ENCODE measurements at places on chromosomes 11 and 22.

DNA sequence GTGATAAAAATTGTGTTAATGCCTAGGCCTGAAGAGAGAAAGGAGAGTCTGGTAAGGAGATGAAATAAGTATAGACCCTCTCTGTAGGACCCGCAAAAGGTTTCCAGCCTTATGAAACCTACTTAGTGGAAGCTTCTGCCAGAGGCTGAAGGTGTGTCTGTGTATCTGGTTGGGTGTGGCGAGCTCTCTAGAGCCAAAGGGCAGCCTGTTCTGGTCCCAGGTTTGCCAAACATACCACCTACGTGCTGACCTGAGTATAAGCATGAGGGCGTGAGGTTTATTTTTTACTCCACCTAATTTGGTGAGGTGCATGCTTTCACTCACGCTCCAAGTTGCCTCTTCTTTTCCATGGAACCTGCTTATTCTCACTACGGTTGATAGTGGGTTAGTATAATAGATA, 5.6 kb downstream of the CSTPP1 start:
- DNase-seq, result no peak

- no peak for DNase-seq
Observed at GRCh38 chr11:22670830-22671229, 4.4 kb downstream of the GAS2 start.

DNA sequence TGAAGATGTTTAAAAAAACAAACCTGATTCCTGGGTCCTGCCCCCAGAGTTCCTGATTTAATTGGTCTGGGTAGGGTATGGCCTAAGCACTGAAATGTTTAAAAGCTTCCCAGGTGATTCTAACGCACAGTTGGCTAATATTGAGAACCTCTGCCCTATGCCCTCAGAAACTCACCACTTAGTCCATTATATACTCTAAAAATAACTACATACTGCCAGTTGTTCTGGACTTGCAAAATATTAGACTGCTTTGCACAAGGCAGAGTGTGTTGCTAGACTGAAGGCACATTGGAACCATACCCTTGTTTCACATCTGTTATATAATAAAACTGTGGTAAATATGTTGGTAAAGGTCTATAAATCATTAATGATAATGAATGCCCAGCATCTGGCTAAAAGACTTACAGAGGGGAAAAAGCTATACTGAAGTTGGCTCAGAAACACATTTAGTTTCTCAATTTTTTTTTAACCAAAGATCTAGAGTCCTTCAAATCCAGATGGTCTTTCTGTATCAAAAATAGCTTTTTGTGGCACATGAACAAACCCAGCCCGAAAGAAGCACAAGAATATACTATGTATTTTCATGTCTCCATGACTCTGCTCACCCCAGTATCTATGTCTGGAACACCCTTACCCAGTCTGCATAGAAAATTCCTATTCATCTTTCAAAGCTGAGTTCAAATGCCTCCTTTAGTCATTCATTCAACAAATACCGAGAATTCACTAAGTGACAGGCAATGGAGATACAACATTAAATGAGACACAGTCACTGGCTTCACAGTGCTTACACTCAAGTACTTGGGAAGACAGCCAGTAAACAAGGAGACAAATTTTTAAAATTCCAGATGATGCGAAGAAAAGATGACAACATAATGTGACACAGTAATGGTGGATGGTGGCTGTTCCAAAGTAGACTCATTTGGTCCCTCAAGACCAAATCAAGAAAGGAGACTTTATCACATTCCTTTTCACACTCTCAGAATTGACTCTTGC, 44.1 kb downstream of the RBFOX2 start:
- DNase-seq, result no peak

DNA sequence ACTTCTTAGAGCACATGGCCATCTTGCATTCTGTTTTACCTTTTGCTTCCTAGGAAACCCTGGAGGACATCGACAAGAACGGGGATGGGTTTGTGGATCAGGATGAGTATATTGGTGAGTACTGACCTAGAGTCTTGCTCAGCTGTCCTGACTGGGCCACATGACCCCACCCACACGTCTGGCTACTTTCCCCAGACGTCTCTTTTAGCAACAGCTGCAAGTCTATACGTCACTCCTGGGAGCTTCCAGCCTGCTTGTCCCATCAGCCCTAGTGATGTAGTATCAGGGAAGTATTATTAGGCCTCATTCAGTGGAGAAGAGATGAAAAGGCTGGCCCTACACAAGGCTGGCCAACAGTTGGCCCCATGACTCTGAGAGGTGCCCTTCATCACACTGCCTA, 9.6 kb downstream of the RCN1 start:
- no peak for DNase-seq

- no peak for DNase-seq
Observed at GRCh38 chr11:17066691-17067090, 10.8 kb downstream of the RPS13 start.

- DNase-seq, result peak; percentile 68
Observed at GRCh38 chr22:40654522-40655167, 18.1 kb upstream of the MRTFA start.

DNA sequence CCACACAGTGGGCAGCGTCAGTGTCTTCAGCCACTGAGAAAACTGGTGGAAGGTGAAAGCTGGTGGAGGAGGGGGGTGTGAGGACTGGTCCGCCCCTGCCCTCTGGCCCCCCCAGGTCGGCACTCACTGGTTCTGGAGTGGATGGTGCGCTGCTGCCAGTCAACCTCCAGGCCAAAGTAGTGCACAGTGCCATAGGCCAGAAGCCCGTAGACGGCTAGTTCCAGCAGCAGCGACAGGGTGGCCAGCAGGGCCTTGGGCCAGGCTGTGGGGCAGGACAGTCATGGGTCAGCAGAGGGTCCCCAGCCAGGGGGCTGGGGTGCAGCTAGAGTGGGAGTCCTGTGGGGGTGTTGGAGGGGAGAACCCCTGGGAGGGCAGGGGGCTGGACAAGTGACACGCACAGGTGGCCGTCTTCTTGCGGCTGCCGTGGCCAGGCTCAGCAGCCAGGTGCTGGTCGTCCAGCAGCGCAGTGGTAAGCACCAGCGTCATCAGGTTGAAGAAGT, 2.2 kb downstream of the LMF2 start:
- no peak for DNase-seq

DNA sequence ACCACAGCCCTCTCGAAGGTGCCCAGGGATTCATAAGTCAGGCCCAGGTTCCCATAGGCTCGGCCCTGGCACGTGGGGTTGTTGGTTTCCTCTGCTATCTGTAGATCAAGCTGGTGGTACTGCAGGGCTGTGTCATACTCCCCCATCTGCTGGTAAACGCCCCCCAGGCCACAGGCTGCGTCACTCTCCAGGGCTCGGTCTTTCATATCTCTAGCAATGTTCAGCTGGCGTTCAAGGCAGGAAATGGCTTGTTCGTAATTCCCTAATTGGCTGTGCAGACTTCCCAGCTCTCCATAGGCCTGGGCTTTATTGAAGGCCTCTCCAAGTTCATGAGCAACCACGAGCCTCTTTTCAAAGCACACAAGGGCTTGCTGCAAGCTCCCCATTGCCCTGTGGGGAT, 186.4 kb upstream of the PITPNB start:
- DNase-seq, result no peak

DNA sequence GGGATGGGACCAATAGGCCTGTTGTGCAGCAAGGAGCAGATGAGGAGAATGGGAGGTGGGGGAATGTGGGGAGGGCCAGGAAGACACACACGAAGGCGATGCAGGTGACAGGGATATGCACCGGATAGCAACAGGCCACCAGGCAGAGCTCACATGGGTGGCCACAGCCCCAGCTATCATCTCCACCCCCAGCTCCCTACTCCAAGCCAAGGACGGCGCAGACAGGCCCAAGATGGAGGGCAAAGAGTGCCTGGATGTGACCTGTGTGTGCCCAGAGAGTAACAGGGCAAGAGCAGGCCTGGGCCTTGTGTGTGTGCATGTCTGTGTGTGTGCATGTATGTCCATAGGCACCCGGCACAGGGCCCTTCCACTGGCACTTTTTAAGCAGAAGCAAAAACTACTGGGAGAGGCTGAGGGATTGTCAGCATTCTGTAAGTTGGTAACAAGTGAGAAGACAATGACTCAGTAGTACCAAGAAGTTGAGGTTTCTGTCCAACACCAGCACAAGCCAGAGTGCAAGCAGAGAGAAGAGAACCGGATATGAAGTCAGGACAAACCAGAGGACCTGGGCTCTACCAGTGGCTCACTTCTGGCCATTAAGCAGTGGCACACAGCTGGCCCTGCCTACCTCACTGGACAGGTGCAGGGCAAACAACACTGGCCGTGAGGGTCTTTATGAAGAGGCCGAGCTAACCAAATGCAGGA, 36.4 kb downstream of the NRXN2 start:
- DNase-seq, result no peak

- DNase-seq, result no peak
Observed at GRCh38 chr11:17692931-17693330, 26.4 kb upstream of the MYOD1 start.

- no peak for DNase-seq
Observed at GRCh38 chr11:60869451-60869825, 2.1 kb downstream of the ZP1 start.

- DNase-seq, result no peak
Observed at GRCh38 chr11:92050305-92050704, 174.3 kb upstream of the FAT3 start.

DNA sequence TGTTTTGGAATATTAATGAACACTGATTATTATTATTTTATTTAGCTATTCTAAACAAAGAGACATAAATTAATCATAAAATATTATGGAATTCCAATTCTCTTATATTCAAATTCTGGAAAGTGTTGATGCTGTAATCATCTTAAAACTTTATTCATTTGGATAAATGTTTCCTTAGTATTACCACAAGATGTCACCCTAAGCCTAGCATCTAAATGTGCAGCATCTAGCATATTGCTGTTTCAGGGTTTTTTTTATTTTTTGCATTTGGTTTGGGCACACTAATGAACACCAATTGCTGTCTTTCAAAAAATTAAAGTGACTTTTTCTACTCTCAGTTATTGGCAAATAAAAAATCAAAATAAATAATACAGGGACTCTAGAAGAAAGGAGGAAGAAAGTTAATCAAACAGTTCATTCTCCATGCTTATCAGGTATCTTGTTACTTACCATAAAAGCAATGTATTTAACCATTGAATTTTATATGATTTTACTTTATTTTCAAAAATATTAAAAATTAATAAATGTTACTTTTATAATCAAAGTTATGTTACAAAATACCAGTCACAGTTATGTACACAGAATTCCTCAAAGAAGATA, 31.8 kb downstream of the DLG2 start:
- no peak for DNase-seq

DNA sequence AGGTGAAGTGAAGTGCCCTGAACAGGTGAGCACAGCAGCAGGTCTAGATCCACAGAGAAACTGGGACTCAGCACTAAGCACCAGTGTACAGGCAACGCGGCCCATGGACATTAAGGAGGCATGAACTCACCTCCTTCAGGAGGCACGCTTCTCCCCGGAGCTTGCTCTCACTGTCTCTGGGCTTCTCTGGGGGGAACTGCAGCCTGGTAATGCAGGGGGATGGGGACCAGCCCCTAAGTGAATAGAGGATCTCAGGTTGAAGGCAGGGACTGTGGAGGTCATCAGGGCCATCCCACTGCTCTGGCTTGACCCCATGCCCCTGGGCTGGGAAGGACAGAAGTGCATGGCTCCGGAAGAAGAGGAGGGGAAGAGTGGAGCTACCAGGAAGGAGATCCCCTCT, 495.6 kb upstream of the B3GAT1 start:
- no peak for DNase-seq

- no peak for DNase-seq
Observed at GRCh38 chr22:46106279-46107022, 43.9 kb upstream of the PPARA start.

DNA sequence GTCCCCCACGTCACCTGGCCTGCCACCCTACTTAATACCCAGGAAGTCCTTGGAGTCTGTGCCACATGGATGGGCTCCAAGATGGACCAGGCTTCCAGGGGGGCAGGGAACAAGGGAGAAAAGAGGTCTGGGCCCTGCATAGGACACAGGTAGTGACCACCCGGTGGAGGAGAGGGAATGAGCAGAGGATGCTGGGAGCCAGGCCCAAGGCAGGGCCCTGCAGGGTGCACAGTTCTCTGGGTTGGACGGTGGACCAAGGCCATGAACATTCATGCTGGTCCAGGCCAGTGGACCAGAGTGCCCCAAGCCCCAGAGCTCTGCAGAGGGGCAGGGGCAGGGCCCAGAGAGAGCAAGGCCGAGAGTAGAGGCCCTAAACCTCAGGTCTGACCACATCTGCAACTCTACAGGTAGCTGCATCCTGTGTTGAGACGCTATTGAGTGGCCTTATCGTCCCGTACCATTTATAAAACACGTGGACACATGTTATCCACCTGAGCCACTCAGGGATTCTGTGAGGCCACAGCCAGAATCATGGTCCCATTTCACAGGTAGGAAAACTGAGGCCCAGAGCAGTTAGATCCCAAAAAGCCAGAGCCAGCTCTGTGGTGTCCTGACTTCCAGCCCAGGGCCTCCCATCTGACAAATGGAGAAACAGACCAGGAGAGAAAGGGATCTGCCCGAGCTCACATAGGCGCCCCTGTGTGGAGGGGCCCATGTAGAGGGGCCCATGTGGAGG, 46.4 kb downstream of the IGLL5 start:
- no peak for DNase-seq

DNA sequence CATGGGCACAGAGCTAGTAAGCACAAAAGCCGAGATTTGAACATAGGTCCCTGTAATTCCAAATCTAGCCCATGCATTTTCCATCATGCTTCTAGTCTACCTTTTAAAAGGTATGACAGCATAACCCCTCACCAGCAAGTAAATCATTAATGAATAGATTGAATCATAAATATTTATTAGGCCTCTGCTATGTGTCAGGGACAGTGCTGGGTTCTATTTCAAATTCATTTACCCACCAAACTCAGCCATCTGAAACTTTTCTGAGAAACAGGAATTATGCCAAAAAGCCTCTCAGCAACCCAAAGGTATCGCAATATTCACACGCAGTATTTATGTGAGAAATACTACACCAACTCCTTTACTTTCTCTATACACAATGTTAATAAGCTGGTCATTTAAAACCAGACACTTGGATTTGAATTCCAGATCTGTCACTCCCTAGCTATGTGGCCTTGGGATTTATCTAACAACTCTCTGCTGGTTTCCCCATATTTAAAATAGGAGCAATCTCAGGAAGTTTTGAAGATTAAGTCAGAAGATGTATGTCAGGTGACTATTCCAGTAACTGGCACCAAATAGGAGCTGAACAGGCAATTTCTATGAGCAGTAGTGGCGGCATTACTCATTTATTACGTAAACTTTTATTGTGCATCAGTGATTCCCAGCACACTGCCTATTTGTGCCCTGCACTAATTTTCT, 191.4 kb downstream of the TENM4 start:
- DNase-seq, result no peak

- peak; percentile 88 for DNase-seq
Observed at GRCh38 chr22:24005201-24005600, at the start of gene GSTT4. GSTT4 (minus strand) TSS chr22:24005453; CDS start chr22:24005356, 97 bp downstream.

DNA sequence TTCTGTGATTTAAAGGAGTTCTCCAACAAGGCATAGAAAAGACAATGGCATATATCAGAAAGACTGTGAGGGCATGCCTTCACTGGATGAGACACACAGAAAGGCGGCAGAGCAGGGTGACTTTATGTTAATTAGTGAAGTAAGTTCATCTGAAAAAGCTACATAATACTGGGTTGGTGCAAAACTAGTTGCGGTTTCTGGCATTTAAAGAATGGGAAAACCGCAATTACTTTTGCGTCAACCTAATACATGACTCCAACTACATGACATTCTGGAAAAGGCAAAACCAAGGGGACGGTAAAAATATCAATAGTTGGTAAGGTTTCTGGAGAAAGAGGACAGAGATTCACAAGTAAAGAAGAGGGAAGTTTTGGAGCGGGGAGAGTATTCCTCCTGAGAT, 5.1 kb downstream of the RFPL1 start:
- DNase-seq, result no peak
